ENCODE measurements at places on chromosomes 1 and 21.

DNA sequence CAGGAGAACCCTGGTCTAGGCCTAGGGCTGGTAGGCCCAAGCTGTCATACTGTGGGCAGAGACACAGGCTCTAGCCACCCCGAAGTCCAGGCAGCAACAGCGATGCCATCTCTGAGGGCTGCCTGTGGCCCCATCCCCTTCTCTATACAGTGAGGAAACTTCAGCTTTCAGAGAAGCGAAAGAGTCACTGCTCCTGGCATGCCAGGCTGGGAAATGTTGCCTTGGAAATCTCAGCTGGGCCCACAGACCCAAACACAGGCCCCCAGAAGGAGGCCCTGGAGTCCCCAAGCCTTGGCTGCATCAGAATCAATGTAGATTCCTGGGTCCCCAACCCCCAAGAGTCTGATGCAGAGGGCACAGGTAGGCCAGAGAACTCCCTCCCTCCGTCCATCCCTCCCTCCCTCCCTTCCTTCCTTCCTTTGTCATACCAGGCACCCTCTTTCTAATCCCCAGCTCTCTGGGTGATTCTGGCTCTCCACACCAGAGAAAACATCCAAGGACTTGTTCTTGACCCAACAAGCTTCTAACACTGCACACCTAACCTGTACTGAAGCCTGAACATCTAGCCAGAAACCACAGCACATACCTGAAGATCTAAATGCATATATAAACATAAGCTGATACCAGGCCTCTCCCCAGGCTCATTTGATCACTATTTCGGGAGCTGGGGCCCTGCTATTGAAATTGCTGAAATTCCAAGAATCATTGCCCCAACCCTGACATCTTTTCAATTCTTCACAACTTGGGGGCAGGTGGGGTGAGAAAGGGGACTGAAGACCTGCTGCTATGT lies 143.2 kb upstream of the EDN2 start:
- DNase-seq: no peak

DNA sequence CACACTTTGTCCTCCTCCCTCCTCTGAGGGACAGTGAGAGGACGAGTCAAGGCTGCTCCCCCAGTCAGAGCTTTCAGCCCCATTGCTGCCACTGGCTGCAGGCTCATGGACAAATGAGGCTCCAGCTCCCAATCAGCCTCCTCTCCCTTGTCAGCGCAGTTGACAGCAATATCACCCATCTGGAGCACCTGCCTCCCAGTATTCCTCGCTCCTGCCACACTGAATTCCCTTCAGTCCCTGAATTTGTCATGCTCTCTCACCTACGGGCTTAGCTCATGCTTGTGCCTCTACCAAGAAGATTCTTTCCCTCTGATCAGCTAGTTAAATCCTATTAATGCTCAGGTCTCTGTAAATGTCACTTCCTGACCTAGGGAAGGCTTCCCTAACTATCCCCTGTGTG lies 54.4 kb upstream of the SYT6 start:
- no peak for DNase-seq

GRCh38 chr1:1034439-1034781 lies 14.5 kb downstream of the AGRN start:
- DNase-seq: no peak

DNA sequence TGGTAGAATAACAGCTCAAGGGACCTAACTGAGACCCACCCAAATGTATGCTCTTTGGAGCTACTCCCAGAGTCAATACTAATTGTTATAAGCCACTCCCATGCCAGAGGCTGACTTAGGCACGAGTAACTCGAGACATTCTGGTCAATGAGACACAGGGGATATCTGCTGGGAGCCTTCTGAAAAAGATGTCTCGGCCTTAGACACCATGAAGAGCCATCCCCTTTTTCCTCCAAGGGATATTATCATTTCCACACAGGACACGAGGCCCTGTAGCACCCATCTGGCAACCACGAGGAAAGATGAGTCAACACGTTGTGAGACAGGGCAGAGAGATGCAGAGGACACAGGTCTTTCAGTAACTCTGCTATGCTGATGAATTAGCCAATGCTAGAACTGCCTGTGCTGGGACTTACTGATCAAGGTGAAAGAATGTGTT lies 30.7 kb downstream of the ITPKB start:
- no peak for DNase-seq

- no peak for DNase-seq
Measured at GRCh38 chr1:170238704-170239391, 93.1 kb downstream of the NTMT2 start.

GRCh38 chr1:15290382-15290781 lies 43.4 kb downstream of the FHAD1 start:
- DNase-seq: no peak

DNA sequence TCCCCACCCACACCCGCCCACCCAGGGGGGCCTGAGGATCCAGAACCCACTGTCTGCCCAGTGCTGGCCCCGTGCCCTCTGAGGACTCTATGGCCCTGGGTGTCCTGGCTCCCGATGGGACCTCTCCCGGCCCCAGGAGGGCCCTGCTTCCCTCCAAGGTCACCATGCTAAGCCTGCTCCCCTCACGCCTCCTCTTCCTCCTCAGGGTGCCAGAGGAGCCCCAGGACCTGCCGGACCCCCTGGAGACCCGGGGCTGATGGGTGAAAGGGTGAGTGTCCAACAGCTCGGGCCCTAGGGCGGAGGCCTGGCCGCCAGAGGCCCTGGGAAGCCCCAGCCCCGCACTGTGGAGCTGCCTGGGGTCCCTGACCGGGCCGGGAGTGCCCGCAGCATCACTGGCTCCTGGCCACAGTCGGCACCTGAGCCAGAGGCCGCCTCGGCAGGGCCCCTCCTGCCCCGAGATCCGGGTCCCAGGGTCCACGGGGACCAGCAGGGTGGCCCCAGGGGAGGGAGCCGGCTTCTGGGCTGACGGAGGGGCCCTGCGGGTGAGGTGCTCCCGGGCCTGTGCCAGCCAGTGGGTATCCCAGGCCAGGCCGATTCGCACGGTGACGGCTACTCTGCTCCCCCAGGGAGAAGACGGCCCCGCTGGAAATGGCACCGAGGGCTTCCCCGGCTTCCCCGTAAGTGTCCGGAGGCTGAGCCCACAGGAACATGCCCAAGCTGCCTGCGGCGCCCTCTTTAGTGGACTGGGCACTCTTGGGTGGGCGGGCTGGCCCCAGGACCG lies 16.1 kb downstream of the COL6A1 start:
- DNase-seq: no peak

- no peak for DNase-seq
Measured at GRCh38 chr1:109874445-109874844, 36.2 kb upstream of the CSF1 start.

DNA sequence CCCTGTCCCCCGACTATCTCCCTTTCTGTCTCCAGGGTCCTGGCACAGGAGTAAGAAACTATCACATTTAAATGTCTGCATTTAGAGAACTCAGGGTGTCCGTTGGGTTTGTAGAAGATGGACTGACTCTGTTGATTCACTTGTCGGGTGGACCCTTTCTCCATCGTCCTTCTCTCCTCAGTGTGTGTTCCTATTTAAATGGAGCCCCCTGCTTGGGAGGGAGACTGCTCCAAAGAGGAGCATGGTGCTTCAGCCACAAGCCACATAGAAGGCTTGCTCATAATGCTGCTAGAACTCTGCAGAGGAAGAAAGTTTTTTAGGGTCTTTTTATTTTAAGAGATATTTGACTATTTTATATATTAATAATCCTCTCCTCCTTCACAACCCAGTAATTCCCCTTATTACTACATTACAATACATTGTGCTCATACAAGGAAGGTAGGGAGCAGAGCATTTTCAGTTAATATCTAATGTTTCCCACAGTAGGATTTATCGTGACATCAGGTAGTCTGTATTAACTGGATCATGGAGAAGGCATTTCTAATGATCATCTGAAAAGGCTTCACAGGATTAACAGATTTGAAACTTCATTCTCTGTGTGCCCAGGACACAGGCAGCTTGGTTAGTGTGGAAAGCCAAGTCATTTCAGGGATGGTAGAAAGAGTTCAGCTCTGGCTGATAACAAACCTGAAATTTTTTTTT lies 13.8 kb downstream of the FGGY start:
- no peak for DNase-seq

DNA sequence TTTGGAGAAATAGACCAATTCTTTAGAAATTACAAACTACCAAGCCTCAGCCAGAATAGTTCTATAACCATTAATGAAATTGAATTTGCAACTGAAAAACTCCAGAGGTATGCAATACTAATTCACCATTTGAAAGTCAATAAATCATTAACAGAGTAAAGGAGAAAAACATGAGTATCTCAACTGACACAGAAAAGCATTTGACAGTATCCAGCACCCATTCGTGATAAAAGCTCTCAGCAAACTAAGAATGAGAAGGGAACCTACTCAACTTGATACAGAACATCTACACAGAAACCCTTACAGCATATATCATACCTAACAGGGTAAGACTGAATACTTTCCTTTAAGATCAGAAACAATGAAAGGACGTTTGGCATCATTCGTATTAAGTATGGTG lies 54.3 kb downstream of the ST6GALNAC5 start:
- DNase-seq: no peak

- no peak for DNase-seq
Measured at GRCh38 chr1:55053265-55053954, 14.1 kb downstream of the PCSK9 start.

- DNase-seq: no peak
Measured at GRCh38 chr1:210587566-210587965, 258.9 kb downstream of the HHAT start.

- no peak for DNase-seq
Measured at GRCh38 chr1:212814537-212815334, 23.0 kb downstream of the TATDN3 start.

DNA sequence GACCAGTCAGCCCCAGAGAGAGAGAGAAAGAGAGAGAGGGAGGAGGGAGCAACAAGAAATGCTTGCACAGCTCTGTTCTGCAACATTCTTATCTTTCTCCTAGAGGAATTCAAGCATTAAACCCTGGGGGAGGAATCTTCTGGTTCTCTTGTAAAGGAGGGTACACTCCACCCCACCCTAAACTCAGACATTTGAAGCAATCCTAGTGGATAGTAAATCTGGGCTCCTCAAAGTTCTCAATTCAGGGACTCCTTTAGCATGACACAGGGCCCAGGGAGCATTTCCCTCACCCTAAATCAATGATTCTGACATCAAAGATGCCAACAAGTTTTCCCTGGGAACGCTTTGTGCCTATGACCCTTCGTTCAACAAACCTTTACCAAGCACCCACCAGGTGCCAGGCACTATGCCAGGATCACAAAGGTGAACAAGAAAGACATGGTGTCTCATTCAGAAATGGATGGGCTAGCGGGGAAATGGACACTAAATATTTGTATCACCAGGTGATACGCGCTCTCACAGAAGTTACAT lies 11.9 kb upstream of the CAPN2 start:
- no peak for DNase-seq

DNA sequence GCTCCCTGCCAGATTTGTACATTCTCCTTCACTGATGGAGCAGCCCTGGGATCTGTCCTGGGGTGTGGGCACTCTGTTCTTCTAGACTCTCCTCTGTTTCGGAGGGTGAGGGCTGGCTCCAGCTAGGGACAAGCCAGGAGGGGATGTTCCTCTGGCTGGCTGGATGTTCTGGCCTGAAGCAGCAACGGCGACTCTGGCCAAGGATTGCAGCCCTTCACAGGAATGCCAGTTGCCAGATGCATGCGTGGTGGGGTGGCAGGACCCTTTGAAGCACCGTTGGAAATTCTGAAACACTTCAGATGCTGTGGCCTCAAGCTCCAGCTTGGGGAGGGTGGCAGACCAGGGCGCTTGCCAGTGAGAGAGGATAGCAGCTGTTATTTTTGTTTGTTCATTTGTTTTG lies 210.9 kb downstream of the TRABD2B start:
- no peak for DNase-seq

DNA sequence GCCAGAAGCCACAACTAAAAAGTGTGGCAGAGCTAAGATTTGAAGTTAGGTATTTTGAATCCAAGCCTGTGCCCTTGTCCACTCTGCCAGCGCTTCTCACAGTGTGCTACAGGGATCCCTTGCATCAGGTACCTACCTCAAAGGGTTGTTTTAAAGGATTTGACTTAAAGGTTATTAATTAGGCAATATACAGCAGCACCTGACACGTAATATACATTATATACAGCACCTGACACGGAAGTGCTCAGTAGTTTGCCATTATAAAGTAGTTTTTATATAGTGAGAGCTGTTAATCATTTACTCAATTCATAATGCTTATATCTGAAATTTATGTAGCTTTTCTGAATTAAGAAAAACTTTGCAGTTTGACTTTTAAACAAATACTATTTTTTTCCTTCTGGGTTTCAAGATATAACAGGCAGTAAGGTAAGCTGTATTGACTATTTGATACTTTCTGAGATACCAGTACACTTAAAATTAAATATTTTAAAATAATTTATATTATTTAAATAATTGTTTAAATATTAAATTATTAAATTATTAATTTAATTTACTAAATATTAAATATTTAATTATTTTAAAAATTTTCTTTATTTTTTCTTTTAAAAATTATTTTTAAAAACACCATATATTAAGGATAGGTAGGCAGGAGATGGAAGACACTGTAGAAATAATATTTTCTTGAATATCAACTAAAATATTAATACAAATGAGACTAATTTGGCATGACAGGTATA lies 33.3 kb downstream of the TSNAX start:
- DNase-seq: no peak

DNA sequence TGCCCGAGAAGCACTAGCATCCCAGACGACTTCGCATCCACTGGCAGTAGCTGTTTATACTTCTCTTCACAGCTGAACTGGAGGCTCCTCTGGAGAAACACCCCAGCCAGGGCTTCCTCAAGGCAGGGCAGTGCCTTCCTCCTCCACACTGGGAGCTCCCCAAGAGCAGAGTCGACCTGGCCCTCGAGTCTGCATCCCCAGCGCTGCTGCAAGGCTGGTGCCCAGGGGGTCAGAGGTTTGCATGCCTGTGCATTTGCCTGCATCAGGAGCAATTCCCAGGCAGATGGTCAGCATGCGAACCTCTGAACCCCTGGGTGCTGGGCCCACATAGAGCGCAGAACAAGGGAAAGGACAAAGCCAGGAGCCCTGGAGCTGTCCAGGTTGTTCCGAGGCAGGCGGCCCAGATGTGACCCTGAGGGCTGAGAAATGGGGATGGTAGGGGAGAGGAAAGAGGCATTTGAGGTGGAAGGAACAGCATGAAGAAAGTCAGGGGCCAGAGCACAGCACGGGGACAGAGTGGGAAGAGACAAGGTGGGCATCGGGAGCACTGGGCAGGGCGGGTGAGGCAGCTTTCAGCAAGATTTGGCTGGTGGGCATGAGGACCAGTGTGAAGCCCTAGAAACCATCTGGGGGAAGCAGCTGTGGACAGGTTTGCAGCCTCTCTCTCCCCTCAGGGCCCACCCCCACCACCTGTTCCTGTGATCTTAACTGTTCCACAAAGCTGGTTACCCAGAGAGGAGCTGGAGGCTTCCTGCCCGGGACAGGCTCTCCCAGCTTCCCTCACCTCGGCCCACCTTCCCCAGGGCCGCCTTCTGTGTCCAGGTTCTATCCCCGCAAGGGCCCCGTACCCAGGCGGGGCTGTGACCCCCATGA lies 6.4 kb upstream of the S100A8 start:
- no peak for DNase-seq

DNA sequence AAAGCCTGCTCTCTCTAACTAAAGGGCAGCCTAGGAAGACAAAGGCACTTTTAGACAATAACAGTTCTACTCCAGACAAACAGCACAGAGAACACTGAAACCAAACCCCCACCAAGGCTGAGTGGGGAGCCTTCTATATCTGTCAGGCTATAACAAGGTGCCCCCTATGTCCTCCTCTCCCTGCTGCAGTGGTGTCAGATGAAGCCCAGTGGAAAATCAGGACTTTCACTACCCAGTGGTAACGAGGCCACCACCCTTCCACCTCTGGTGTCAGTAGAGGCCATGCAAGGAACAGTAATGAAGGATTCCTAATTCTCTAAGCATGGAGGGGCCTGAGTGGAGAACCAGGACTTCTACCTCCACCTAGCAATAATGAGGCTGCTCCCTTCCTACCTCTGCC lies 83.7 kb downstream of the ZSWIM5 start:
- DNase-seq: no peak

Data from left renal pelvis (tissue), 4 donors.